Vagina (tissue), 2 donors: ENCODE measurements at places on chromosomes 6 and 20.

GRCh38 chr6:34310817-34311216, 62.0 kb upstream of the SMIM29 start:
- no peak for DNase-seq

DNA sequence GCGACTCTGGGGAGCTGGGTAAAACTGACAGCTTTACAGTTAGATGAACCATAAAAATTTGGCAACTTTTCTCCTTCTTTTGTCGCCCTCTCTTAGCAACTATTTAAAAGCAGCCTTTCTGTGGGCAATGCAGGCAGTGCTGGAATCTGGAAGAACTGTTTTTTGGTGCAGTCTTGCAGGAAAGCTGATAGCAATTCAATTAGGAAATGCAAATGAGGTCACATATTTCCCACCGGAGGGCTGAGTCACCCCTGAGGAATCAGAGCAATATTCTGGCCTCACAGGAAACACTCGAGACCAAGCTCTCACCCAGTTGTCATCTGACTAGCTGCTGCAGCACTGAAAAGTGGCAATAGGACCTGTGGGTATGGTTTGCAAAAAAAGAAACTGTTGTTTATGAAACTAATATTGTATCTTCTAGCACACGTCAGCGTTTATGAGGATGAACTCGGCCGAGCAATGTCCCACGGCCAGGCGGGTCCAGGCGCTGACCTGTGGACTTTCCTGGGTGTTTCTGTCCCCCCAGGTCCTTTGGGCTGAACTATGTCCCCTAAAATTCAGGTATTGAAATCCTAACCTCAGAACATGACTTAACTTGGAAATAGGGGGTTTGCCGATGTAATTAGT, 312.3 kb downstream of the TAF4 start:
- DNase-seq = no peak

- DNase-seq = no peak
Measured at GRCh38 chr6:43796903-43797890, 27.2 kb downstream of the VEGFA start.

GRCh38 chr6:95804847-95805541, 210.8 kb upstream of the FUT9 start:
- DNase-seq = no peak

GRCh38 chr6:56890683-56891429, 64.1 kb upstream of the BEND6 start:
- DNase-seq = no peak

GRCh38 chr6:108585359-108585758, 24.6 kb downstream of the FOXO3 start:
- no peak for DNase-seq

GRCh38 chr6:17768388-17768787, 61.7 kb upstream of the NUP153 start:
- no peak for DNase-seq

- DNase-seq = no peak
Measured at GRCh38 chr6:130421585-130421984, 55.8 kb downstream of the TMEM200A start.

- DNase-seq = no peak
Measured at GRCh38 chr6:1551249-1551648, 58.5 kb upstream of the FOXC1 start.

GRCh38 chr20:14673164-14673563, 335.8 kb upstream of the FLRT3 start:
- DNase-seq = no peak

DNA sequence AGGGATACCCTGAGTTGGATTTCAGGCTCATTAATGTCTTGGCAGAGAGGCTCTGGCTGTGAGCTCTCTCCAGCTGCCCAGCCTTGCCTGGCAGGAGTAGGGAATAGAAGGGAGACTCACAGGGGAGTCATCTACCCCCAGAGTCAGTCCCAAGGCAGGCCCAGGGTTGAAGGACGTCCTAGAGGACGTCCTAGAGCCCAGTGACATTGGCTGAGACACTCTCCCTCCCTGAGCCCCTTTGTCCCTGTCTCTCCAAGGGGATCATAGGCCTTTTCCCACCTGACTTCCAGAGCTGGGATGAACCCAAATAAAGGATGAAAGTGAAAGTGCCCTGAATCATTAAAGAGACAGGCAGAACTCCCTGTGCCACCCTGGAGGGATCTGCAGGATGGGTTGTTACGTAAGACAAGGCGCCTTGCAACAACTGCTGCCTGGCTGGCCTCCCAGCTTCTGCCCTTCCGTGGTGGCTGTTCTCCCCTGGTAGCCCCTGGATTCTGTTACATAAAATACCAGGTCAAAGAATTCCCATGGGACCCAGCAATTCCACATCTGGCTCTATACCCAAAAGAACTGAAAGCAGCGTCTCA, 53.6 kb upstream of the SIRPA start:
- no peak for DNase-seq

GRCh38 chr6:26197933-26198721, 110.9 kb downstream of the HFE start:
- no peak for DNase-seq

DNA sequence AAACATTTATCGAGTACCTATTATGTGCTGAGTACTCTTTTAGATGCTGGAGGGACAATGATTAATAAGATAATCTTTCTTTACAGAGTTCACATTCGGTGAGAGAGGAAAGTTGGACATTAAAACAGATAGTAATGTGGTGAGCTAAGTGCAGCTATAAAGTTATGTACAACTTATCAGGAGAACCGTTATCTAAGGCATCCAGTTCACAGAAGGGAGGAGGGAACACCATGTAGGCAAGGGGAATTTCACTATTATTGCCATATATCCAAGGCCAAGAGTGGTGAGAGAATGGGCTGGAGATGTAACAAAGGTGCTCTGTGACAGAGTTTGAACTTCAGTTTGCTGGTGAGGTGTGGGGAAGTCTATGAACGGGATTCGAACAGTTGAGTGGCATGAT, 105.8 kb downstream of the CARMIL1 start:
- DNase-seq = no peak

GRCh38 chr6:144063246-144063743, 32.1 kb downstream of the SF3B5 start:
- DNase-seq = no peak

GRCh38 chr6:19550380-19550779, 286.8 kb upstream of the ID4 start:
- no peak for DNase-seq
